ENCODE measurements at places on chromosomes 1 and 21.

GRCh38 chr1:112925015-112925414 is 31.0 kb downstream of the SLC16A1 start:
- DNase-seq = no peak

DNA sequence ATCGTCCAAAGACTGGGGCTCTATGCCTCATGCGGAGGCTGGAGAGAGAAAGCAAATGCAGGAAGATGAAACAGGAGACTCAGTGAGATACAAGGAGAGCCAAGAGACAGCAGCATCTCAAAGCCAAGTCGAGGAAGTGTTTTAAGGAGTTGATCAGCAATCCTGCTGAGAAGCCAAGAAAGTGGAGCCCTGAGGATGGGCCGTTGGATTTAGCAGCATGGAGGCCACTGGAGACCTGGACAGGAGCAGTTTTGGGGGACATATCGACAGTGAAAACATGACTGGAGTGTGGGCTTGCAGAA is 107.4 kb upstream of the ZBTB40 start:
- DNase-seq = no peak

- no peak for DNase-seq
These were observed 127.3 kb upstream of the POU3F1 start for GRCh38 chr1:38173848-38174247.

DNA sequence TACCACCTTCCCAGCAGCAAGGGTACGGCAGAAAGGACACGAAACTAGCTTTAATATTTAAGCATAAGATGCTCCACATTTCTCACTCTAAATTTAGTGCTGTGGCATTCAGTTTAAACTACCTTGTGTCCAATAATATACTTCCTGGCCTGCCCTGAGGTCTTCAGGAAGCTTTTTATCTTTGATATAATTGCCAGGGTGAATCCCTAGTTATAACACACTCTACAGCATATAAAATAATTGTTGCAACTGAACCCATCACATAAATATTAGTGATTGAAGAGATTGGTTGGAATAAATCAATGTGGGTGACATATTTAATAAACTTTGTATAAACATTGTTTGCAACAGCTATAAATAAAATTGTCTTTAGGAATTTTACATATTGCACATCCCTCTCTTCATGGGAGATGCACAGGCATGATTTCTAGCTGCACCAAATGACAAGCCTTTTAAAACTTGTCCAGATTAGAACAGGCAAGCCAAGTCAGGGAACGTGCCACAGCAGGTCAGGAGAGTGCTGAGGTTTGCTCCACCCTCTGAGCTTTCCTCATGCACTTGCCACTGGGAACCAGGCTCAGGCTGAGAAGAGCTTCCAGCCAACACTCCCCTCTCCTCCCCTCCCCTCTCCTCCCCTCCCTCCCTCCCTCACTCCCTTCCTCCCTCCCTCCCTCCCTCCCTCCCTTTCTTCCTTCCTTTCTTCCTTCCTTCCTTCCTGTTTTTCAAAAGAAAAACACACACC is 623.2 kb upstream of the PKN2 start:
- DNase-seq = no peak

DNA sequence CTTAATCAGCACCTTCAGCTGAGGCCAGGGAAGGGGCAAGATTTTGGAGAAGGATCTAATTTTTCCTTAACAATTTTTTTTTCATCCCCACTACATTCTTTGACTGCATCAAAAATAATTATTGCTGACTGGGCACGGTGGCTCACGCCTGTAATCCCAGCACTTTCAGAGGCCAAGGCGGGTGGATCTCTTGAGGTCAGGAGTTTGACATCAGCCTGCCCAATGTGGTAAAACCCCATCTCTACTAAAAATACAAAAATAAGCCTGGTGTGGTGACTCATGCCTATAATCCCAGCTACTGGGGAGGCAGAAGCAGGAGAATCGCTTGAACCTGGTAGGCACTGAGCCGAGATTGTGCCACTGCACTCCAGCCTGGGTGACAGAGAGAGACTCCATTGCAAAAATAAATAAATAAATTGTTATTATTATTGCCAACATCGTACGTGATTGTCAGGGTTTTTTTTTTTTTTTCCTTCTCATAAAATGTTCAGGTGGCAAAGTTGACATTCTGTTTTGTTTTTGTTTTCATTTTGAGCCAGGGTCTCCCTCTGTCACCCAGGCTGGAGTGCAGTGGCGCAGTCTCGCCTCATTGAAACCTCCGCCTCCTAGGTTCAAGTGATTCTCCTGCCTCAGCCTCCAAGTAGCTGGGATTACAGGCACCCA is 37.3 kb upstream of the MORC3 start:
- DNase-seq = no peak

DNA sequence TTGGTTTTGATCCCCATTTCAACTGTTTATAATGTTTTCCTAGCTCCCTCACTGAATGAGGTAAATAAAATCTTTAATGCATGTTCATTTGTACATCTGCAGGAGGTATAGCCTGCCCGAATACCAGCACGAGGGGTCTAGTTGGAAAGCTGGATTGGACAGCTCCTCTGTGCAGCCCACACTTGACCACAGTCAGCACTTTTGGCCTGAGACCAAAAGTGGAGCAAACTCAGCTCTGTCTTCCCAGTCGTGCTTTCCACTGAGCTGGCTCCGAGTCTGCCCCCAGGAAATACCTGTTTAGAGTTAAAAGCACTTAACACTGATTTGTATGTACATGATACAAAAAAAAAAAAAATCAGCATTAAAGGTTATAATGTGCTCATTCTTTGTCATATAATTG is 224.4 kb downstream of the DSCAM start:
- no peak for DNase-seq

- no peak for DNase-seq
These were observed 56.7 kb downstream of the SLC44A5 start for GRCh38 chr1:75554181-75554580.

DNA sequence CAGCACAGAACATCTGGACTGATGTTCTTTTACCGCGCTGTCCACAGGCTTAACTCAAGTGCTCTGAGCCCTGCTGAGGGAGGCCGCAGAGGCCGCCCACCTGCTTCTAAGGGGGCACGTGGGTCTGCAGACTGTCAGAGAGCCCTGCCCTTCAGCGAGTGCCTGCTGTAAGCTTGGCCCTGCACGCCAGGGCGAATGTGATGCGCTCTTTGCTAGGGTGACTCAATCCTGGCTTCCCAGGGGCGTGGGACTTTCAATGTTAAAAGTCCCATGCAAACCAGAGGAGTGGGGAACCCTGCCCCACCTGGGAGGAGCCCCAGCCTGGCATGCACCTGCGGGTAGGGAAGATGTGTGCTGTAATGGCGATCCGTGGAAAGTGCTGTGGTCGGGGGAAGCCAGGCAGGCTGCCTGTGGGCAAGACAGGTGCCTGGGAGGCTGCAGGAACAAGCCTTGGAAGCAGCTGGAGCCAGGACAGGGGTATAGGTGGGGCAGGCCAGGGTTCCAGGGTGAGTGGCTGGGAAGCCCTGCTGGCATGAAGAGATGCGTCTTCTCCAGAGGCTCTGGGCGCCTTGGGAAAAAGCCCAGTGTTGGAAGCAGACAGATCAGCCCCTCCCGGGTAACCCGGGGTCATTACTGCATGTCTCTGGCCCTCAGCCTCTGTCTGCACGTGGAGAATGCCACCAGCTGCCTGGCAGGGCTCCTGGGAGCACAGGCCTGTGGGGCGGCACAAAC is 594 bp upstream of the PANK4 start:
- DNase-seq = no peak

GRCh38 chr1:170309389-170310013 is 163.7 kb downstream of the NTMT2 start:
- no peak for DNase-seq

- DNase-seq = no peak
These were observed 70.1 kb downstream of the ROR1 start for GRCh38 chr1:63843884-63844283.

GRCh38 chr1:187816646-187817045 is 987.9 kb downstream of the PLA2G4A start:
- DNase-seq = no peak

GRCh38 chr1:5993556-5994491 is 1.6 kb upstream of the NPHP4 start:
- no peak for DNase-seq

DNA sequence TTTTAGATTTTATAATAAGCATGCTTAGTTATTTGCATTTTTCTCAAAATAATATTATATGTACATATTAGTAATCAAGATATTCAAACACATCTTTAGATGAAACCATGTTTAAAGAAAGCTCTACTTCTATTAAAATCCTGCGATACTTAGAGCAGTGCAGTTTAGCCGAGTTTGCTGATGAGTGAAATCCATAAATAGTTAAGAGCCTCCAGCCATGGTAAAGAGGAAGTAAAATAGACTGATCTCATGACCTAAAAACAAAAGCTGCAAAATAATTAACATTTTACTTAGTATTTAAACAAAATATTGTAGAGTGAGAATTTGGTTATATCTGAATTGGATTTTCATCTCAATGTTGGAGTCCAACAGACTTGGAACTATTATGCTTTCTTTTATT is 147.4 kb upstream of the NRIP1 start:
- DNase-seq = no peak

DNA sequence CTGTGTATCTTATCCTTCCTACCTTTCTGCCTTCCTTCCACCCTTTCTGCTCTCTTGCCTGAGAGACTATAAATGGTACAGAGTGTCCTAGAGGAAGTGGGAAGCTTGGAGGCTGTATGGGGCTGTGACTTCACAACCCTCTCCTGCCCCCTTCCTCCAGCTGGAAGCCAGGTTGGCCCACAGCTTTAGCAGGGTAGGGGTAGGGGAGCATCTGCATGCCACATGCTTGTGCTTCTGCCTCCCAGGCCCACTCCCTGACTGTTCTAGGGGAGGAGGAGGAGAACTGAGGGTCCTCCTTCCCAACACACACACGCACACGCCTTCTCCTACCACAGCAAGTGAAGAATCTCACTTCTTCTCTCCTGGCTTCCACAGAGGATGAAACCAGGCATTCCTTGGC is 3.9 kb upstream of the SLC27A3 start:
- DNase-seq = no peak

DNA sequence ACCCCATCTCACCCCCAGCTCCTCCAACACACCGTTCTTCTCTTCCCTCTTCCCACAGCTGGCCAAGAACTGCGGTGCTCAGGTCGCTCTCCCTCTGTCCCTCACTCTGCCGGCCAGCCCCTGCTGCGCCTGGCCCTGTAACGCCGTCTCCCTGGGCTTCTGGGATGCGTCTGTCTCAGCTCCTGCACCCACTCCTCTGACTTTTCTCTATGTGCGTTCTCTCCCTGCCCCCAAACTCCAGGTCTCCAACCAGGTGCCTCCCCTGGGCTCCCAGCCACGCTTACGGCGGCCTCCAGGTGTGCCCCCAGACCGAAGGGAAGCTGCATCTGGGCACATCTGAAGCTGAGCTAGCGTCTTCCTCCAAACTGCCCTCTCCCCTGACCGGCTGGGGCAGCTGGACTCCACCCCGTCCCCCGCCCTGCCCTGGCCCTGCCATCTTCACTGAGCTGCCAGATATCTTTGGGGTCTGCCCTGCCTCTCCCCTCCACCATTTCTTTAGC is 2.6 kb downstream of the KRTAP10-12 start:
- DNase-seq = no peak

- DNase-seq = no peak
These were observed 708.1 kb downstream of the PTPRU start for GRCh38 chr1:29944253-29944905.

GRCh38 chr1:40956407-40956806 is 23.1 kb upstream of the CTPS1 start:
- DNase-seq = no peak

DNA sequence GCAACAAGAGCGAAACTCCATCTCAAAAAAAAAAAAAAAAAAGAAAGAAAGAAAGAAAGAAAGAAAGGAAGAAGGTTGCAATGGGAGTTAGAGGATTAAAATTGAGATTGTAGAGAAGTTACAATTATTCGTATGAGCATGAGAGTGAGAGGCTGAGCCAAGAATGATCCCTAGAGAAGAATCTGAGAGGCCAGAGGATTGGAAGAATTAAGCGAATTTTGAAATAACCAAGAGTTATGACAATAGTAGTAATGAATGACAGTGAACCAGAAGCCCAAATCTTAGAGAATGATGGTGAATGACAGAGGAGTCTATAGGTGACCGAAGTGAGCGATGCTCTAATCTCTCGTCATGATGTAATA is 369 bp upstream of the ZYG11B start:
- DNase-seq = no peak

DNA sequence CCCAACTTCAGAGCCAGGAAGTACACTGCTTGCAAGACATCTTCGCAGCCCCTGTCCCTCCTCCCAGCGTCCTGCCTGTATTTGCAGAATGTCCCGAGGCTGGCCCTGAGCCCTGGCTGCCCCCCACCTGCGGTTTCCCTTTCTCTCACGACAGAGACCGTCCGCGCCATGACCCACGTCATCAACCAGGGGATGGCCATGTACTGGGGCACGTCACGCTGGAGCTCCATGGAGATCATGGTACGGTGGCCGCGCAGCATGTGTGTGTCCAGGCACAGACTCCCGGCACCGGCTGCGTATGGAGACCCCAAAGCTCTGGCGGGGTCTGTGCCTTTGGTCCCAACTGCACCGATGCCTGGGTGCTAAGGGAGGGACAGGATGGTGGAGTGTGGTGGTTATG is 48.6 kb downstream of the KCNAB2 start:
- no peak for DNase-seq

DNA sequence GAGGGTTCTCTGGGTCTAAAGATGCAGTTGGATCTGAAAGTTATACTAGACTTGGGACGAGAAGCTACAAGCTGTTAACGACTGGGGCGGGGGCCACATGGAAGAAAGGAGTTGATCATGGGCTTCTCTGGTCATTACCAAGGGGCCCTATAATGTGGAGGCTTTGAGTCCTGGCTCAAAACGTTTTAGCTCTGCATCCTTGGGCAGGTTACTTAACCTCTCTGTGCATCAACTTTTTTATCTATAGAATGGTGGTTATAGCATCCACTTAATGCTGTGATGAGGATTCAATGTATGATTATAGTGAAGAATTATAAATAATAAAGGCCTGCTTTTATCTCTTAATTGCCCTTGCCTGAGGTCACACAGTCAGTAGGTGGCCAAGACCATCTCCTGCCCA is 53.1 kb downstream of the UBIAD1 start:
- DNase-seq = no peak

- no peak for DNase-seq
These were observed 15.9 kb downstream of the DUSP10 start for GRCh38 chr1:221725735-221726672.

GRCh38 chr1:60262701-60263100 is 189.1 kb upstream of the C1orf87 start:
- no peak for DNase-seq

- DNase-seq = no peak
These were observed 37.6 kb downstream of the MTARC1 start for GRCh38 chr1:220824031-220824989.

- no peak for DNase-seq
These were observed 1.5 kb upstream of the PRDX6 start for GRCh38 chr1:173475564-173476196.

DNA sequence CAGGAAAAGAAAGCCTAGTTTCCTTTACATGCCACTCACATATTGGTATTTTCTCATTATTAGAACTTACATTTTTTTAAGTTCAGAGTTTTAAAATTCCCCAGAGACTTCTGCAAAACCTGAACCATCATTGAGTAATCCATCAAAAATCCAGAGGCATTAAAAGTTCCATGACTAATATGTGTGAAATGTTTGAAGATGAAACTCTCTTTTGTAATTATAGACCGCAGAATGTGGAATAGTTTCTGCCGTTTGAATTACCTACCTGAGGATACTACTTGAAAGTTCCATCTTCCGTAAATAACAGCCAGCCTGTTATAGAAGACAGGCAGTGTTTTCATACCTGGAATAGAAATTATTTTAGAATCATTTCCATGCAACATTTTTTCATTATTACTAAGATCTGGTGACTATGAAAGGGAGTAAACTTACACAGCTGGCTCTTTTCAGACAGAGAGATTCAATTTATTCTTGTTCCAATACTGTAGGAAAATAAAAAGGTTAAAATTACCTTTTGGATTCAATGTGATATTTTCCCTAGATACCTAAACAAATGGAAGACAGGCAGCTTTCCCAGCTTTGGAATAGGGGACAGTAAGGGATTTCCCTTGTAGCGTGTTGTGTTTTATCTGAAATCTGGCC is 131.4 kb downstream of the ST6GALNAC5 start:
- DNase-seq = no peak
